AG10803 (cell line): ENCODE measurements at places on chromosomes 3 and 15.
A peak's percentile ranks its signal among the peaks of the same experiment; 100 is the strongest.

- DNase-seq: peak; percentile 31
Measured at GRCh38 chr3:114645392-114645791, 351.6 kb downstream of the TIGIT start.

DNA sequence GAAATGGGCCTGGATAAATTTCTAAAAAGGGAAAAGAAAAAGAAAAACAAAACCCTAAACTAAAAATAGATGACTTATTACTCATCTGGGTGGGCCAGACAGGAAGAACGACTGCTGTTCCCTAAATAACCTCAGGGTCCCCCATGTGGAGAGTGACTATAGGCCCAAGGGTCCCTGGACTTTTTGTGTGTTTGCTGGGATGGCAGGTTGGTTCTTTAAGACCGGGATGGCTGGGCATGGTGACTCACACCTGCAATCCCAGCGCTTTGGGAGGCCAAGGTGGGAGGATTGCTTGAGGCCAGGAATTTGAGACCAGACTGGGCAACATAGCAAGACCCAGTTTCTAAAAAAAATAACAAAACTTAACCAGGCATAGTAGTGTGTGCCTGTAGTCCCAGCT lies 43.8 kb upstream of the TRA2B start:
- DNase-seq: no peak

DNA sequence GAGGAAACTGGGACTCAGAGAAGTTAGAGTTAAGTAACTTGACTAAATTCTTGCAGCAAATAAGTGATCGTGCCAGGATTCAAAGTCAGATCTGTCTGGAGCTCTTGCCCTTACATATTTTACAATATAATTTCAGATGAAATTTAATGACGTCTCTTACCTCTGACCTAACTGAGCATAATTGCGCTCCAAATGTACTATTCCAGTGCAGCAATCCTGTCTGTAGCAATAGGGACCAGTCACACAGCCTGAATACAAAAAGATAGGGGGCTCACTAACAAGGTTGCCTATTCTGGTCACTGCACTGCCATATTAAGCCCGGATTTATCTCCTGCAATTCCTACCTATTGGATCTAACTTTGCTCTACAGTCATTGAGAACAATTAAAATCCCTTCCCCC lies 316.4 kb downstream of the ZBTB20 start:
- DNase-seq: no peak

DNA sequence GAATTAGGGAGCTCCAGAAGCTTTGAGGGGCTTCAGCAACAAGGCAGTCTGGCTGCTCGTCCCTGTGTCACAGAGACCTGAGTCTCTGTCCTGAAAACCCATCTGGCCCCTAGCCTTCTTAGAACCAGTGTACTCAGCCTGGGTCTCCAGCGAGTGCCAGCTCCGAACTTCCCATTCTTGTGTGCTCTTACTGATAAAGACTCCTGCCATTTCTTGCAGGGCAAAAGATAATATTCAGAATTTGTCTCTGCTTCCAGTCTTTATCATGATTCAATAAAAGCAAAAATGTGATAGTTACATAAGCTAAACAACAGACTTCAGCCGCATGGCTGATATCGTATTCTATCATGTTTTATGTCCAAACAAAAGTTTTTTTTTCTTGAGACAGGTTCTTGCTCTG lies 36.0 kb upstream of the BCL2A1 start:
- DNase-seq: no peak

GRCh38 chr3:11661052-11661656 lies 17.4 kb upstream of the VGLL4 start:
- DNase-seq: no peak

GRCh38 chr3:288417-288816 lies 91.9 kb downstream of the CHL1 start:
- DNase-seq: no peak

DNA sequence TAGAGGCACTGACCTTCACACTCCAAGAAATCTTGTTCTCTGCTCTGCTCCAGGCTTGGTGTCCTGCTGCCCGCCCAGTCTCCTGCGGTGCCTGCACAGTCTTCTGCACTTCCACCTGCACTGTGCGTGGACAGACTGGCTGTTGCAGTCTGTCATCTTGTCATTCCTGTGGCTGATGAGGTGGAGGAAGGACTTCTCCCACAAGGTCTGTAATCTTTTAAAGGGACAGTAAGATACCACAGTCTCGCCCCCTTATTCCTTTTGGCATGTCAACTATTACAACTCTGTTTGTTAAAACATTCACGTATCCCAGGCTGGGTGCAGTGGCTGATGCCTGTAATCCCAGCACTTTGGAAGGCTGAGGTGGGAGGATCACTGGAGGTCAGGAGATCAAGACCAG lies 54.1 kb upstream of the IGF2BP2 start:
- no peak for DNase-seq

- no peak for DNase-seq
Measured at GRCh38 chr15:58669108-58669507, 80.4 kb downstream of the ADAM10 start.

DNA sequence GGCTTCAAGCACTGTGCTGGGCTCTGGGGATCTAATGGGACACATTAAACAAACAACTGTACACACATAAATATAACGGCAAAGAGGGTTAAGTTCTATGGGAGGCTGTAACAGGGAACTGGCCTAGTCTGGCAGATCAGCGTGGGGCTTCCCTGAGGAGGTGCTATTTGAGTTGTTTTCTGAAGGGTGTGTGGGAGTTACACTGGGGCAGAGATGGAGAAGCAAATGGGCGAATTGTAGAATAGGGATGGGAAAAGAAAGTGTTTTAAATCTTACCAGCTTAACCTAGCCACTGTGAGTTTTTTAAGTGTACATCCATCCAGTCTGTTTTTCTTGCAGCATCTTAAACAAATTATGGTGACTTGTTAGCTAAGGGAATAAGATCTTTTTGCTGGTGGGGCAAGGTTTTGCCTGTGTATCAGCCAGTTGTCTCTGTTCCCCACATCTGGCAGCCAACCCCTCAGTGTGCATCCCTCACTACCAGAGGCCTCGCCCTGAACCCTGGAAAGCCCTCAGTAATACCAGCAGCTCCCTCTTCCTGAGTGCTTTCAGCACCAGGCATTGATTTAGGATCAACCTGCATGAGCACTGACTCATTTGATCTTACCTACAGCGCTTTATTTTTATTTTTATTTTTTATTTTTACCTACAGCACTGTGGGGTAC lies 10.9 kb upstream of the IL16 start:
- DNase-seq: no peak

- DNase-seq: no peak
Measured at GRCh38 chr3:53250881-53251605, 4.8 kb downstream of the TKT start.

DNA sequence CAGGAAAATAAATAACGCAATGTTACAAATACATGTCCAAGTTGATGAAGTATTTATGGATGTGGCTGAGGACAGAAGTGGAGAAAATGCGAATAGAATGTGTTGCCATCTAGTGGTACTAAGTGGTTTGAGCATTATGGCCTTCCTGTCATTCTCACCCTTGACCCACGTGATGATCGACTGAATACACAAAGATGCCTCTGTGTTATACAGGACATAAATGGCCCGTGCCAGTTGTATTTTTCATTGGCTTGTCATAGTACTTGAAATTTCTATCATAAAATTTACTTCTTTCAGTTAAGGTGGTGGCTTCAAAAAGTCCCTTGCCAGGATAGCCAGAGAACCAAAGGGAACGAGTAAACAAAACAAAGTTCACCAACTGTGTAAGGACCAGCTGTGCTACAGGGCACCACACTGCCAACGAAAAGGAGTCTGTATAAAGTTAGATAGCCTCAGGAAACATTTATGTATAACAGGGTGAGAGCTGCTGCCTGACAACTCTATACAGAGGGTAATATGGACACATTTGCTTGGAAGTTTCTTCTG lies 103.7 kb downstream of the MYH15 start:
- DNase-seq: peak; percentile 76

DNA sequence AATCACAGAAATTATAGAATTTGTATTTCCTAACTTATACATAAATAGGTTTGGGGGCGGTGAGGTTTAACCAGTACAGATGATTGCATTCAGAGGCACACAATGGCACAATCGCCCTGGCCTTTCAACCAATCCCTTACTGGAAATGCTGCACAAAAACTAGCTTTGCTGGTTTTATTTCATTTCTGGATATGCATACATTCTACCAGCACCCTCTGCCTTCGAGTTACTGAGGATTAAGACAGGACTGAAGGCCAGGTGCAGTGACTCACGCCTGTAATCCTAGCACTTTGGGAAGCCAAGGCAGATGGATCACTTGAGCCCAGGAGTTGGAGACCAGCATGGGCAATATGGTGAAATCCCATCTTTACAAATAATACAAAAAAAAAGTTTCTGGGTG lies 336.1 kb downstream of the ARRDC4 start:
- DNase-seq: no peak

DNA sequence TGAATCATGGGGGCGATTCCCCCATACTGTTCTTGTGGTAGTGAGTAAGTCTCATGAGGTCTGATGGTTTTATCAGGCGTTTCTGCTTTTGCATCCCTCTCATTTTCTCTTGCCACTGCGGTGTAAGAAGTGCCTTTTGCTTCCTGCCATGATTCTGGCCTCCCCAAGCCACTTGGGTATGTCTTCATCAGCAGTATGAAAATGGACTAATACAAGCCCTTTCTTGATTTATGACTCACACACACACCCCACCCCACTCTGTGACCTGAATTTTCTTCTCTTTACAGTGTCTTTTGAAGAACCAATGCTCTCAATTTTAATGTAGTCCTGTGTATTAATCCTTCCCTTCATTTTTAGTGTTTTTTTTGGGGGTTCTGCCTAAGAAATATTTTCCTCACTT lies 244.8 kb downstream of the PLCL2 start:
- DNase-seq: no peak

- no peak for DNase-seq
Measured at GRCh38 chr15:79433276-79433990, 1.3 kb downstream of the MINAR1 start.
